ENCODE measurements at places on chromosomes 16 and 17.

DNA sequence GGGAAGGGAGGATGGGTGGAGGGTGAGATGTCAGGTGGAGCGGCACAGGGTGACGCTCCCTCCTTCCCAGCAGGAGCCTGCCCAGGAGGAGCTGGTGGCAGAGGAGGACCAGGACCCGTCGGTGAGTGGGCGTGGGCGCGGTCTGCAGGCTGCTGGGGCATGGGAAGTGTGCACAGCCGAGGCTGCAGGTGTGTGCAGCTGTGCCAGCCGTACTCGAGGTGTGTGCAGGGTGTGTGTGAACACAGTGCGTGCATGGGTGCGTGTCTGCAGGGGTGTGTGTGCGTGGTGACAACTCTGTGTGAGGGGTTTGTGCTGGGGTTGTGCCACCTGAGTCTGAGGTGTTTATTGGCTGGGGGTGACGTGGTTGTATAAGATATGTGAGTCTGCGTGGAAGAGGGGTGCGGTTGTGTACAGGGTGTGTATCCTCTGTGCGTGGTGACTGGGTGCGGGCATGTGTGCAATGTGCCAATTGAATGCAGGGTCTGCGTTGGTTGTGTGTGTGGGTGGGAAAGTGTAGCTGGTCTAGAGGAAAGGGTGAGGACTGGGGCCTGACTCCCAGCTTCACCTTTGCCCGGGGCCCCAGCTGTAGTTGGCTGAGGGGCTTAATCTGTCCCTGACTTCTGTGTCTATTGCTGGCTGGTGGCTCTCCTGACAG, 670 bp downstream of the TNFSF12 start:
- DNase-seq: no peak

GRCh38 chr16:75093598-75094540, 22.7 kb downstream of the LDHD start:
- DNase-seq: no peak

- peak; percentile 37 for DNase-seq
These were observed 849 bp upstream of the SULT1A1 start for GRCh38 chr16:28610595-28611191.

DNA sequence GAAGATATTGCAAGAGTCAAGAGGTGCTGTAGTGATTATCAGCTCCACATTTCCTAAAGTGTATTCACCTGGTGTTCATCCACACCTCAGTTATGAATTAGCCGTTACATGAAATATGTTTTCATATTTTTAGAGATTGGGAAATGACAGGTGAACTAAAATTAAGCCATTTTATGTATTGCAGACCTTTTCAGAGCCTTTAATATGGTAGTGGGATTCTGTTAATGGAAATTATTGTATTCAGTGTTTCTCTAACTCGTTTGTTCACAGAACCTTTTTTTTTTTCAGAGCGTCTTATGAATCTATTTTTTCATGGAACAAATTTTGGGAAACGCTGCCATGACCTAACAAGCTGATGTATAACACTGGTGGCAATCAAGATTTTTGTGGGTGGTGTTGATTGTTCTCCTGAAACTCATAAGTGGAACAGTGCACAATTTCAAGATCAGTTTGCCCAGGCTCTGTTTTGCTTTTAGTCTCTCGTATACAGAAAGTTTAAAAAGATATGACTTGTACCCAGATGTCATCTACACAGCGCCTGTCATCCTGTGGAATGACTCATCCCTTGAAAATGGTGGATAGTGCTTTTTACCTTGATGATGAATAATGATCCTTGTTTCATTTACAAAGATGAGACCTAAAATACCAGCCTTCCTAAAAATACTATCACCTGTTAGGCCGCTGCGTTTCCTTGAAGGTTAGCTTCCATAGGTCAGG, 88.8 kb downstream of the ARHGAP44 start:
- no peak for DNase-seq

- DNase-seq: no peak
These were observed 2.6 kb downstream of the LRRC75A start for GRCh38 chr17:16489431-16489830.

GRCh38 chr16:68022728-68023537, at the start of the genes DDX28 and DUS2:
Gene DDX28 (minus strand): TSS chr16:68023232. CDS start chr16:68023202, 30 bp downstream.
Gene DUS2 (plus strand): TSS chr16:68023284. CDS start chr16:68038024, 14,740 bp downstream.
- DNase-seq: peak; percentile 94

DNA sequence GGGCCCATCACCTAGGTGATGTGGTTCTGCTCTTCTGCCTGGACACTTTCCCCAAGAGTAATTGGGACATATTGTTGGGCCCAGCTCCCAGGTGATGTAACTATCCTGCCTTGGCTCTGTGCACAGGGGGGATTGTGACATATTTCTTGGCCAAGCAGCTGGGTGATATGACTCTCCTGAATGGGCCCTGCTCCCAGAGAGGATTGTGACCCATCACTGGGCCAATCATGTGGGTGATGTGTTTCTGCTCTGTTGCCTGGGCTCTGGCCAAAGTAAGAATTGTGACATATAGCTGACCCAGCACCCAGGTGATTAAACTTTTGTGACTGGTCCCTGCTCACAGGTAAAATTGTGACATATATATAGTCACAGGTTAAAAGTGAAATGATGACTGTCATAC, 1904.9 kb downstream of the TP53TG3F start:
- no peak for DNase-seq

DNA sequence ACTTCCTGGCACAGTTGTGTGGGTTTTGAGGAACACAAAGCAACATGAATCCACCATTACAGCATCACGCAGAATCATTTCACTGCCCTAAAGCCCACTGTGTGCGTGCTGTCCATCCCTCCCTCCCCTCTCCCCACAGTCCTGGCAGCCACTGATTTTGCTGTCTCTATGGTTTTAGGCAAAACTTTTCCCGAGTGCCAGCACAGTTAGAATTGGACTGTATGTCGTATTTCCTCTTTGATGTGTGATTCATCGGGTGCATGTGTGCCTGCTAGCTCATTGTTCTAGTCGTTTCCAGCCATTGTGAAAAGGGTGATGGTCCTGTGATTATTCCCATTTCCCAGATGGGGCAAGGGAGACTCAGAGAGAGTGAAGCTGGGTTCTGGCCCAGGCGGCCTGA, 12.7 kb downstream of the KLHL36 start:
- DNase-seq: no peak

DNA sequence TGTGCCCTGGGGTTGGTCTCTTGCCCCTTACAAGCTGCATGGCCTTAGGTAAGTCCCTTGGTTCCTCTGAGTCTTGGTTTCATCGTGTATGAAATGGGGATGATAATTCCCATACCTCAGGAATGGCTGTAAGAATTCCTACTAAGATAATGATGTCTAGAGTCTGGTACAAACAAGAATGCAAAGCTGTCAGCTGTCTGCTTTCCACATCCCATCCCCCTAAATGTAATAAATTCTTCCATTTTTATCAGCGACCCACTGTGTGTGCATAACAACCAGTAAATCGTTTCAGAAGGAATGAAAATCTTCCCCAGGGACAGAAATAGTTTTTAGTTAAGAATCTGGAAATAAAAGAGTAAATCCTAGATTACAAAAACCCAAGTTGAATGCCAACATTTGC, 95.4 kb downstream of the CPPED1 start:
- DNase-seq: no peak

DNA sequence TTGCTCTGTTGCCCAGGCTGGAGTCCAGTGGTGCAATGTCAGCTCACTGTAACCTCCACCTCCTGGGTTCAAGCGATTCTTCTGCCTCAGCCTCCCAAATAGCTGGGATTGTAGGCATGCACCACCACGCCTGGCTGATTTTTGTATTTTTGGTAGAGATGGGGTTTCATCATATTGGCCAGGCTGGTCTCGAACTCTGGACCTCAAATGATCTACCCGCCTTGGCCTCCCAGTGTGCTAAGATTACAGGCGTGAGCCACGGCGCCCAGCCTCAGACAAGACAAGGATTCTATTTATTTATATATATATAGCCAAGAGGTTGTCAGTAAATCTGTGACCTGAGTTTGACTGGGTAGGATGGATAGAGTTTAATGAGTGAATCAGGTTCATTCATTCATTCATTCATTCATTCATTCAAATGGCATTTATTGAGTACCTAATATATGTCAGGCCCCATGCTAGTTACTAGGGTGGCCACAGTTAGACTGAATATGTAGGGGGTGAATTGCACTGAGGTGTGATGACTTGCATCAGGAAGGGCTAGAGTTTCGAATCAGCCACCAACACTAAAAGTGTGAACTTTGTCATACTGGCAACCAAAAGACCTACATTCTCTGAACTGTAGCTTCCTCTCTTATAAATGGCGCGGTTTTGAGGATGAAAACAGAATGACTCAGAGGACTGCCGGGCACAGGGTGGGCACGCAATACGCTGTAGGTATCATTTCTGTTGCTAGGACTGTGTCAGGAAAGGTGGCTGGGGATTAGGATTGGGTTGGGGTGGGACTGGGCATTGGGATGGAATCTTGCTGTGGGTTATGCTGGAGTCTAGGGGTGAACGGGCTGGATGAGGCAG, 37.8 kb downstream of the ITGAE start:
- DNase-seq: no peak

DNA sequence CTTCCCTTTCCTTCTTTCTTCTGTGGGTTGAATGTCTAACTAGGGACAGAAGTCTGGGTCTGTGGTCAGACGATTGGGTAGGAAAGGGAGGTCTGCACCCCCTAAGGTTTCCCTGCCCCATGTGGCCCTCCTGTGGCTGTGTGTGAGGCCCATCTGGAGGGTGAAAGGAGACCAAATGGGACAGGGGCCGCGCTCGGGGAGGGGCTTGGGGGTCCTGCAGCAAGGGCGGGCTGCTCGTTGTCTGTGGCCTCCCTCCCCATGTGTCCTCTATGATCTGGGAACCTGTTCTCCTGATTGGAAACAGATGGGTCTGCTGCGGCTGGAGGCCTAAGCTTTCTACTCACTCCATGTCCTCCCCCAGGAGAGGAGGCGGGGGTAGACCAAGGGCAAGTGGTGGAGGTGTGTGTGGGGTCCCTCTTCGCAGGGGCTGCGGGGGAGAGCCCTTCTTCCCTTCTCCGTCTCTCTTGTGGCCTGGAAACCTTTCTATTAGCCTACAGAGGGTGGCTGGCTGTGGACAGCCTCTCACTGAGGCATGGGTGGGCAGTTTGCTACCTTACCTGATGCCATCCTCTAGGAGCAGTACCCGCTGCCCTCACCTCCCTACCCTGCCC, 18.6 kb downstream of the IGFBP4 start:
- DNase-seq: no peak

DNA sequence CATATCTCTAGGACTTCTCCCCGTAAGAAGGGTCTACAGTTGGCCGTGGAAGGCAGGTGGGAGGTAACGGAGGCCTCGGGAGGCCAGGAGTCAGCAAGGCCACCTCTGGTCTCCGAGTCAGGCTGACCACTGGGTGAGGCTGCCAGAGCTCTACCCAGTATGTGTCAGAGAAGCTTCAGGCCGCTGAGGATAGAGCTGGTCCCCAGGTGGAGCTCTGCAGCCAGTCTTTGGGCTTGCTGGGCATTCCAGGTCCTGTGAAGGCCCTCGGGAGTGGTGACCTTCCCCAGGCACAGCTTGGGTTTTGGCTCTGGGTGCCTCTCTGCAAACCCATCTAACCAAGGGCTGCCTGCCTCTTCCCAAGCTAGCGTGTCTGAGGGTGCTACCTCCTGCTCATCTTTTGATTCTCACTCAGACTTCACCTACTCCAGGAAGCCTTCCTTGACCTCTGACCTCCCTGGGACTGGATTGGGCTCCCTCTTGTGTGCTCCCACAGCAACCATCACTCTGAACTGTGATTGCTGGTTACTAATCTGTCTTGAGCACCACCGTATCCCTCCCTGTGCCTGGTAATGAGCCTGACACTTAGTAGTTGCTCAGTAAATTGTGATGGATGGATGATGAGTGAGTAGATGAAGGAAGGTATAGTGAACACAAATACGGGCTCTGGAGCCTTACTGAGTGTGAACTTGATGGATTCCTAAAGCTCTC, 22.3 kb downstream of the RHBDL3 start:
- DNase-seq: no peak

GRCh38 chr17:63834431-63835166, 7.1 kb upstream of the FTSJ3 start:
- no peak for DNase-seq

GRCh38 chr17:8140065-8141029, 11.9 kb downstream of the PER1 start:
- DNase-seq: no peak

DNA sequence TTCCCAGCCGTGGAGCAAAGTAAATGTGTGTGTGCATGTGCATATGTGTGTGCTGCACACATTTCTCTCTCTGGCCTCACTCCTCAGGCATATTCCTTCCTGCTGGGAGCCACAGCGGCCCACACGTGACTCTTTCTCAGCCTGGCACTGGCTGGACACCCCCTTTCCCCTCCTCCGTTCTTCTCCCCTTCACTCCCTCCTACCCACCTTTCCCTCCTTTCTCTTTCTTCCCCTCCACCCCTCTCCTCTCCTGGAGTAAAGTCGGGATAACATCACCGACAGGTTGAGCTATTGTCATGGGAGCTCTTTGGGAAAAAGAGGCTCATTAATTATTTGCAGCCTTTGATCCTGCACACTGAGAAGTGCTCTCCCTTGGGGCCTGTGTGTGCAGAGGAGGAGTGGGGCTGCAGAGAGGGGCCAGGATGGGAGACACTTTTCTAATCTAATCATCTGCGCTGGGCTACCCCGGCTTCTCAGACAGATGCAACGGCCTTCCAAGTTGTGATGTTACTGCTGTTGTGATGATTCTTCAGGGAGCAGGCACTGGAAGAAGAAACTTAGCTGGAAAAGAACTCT, 126.3 kb upstream of the HSBP1 start:
- no peak for DNase-seq

DNA sequence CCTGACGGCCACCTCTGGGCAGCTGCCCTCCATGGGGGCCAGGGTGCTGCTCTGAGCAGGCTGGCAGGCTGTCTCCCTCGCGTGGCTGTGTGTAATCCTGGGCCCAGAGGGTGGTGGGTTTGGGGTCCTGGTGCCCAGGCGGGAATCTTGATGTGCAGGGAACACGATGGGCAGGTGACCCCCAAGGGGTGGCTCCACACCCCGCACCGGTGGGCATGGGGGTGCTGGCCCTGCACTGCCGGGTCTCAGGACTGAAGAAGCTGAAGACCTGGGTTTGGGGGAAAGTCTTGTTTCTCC, 8.6 kb downstream of the CHMP6 start:
- DNase-seq: no peak

DNA sequence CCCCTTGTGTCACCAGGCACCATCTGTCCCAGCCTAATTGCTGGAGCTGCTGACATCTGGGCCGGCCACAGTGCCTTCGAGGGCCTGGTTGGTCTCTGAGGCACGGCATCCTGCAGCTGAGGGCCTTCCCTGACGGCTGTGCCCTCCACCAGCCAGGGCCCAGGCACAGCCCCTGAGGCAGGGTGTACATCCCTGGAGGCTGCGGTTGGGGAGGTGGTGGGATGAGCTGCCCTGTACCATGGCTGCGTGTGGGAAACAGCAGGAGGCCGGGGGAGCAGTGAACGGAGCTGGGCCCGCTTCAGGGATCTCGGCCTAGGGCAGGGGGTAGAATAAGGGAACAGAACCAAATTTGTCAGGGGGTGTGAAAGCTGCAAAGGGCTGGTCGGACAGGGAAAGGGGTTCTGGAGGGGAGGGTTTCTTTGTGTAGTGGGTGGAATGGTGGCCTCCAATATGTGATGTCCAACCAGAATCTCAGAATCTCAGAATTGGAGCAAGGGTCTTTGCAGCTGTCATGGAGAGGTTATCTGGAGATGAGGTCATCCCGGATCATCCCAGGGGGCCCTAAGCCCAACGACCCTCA, 10.0 kb upstream of the SLC38A10 start:
- DNase-seq: no peak

GRCh38 chr16:71540-72401, 660 bp downstream of the RHBDF1 start:
- peak; percentile 82 for DNase-seq

- no peak for DNase-seq
These were observed 4.7 kb downstream of the NUBP2 start for GRCh38 chr16:1787322-1788094.
